NCI-H510A treated with DMSO at 0.1 percent for 48 hours (cell line): ENCODE measurements at places on chromosomes 7 and 10.

- DNase-seq = no peak
Measured at GRCh38 chr7:151687523-151688235, 168.0 kb upstream of the RHEB start.

DNA sequence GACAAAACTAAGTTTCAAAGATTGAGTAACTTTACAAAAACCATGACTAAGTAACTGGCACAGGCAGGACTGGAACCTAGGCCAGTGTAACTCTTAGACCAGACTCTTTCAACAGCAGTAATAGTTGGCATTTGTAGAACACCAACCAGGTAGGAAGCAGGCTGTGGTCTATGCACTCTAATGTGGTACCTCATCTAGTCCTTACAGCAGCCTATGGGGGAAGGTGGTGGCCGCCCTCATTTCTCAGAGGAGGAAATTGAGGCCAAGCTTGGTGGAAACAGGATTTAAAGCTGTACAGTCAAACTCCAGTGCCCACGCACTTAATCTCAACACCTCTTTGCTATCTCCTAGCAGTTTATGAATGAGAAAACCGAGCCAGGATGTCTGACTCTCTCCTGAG is 165.4 kb upstream of the LRGUK start:
- no peak for DNase-seq

GRCh38 chr10:74040200-74041126 is 42.5 kb downstream of the VCL start:
- DNase-seq = no peak

DNA sequence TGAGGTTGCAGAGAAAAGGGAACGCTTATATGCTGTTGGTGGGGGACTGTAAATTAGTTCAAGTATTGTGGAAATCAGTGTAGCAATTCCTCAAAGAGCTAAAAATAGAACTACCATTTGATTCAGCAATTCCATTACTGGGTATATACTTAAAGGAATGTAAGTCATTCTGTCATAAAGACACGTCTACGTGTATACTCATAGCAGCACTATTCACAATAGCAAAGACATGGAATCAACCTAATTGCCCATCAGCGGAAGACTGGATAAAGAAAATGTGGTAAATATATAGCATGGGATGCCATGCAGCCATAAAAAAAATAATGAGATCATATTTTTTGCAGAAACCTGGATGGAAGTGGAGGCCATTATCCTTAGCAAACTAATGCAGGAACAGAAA is 100.0 kb upstream of the NPSR1 start:
- no peak for DNase-seq

DNA sequence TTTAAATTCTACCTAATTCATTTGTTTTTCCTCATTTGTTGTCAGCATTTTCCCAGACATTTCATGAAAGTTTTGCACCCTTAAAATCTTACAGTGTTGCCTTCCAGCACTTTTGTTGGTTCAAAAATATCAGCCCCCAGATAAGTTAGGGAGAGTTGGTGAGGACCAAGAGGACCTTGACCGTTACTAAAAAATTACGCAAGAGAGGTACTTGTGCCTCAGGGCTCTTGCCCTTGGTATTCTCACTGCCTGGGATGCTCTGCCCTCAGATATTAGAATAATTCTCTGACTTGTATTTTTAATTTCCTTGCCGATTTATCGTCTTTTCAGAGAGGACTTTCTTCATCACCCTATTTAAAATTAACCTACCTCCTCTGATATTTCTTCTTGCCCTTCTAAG is 3.5 kb upstream of the AKR1B15 start:
- DNase-seq = no peak

DNA sequence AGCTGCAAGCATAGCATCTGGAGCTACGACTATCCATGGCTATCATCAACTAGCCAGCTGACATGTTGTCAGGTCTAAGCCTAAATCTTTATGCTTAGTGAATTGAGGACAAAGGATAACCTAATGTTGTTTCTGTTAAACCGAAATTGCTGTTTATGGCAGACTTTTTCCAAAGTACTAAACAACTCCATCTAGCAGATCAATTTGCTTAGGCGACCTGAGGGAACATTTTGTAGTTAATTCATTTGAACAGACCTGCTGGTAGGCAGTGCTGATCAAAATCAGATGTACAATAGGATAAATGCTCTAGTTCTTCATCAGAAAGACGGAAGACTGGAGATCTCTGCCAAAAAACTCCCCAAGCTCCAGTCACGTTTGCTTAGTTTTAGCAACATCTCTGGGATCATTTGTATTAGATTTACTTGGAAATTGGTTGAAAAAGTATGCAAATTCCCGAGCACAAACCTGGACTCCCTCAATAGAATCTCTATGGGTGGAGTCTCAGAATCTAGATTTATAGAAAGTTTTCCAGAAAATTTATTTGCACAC is 301.6 kb upstream of the NRP1 start:
- no peak for DNase-seq

DNA sequence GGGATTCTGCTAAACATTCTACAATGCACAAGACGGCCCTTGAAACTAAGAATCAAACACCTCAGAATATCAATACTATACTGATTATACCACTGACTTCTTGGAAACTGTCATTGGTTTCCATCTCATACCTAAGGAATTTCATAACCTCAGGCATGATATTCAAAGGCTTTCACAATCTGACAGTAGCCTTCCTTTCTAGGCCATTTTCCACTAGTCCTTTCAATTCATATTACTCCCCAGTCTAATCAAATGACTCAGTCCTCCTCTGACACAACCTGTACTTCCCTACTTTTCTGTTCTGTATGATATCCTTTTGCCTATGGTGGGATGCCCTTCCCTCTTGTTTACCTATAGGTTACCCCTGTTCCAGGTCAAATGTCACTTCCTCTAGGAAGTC is 48.3 kb downstream of the CSTF2T start:
- DNase-seq = no peak

GRCh38 chr7:147861058-147861716 is 729.4 kb upstream of the C7orf33 start:
- DNase-seq = no peak

DNA sequence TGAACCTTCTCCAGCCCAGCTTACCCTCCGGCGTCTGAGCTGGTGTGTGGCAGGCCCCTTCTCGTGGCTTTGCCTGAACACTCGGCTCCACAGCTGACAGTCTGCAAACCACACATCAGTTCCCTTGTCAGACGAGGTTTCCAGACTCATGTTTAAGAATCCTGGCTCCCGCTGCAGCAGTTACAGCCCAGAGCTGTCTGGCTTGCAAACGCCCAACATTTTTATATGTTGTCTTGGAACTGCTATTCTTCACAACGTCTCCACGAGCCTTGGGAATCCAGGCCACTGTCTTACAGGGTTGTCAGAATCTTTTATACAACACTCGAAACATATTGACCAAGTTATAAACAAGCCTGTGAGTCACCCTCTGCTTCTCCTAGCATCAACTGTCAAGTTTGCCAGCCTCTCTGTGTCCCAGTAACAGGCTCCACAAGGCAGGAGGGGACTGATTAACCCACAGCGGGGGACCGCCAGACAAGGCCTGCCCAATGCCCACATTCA is 68.1 kb downstream of the TNS3 start:
- no peak for DNase-seq

DNA sequence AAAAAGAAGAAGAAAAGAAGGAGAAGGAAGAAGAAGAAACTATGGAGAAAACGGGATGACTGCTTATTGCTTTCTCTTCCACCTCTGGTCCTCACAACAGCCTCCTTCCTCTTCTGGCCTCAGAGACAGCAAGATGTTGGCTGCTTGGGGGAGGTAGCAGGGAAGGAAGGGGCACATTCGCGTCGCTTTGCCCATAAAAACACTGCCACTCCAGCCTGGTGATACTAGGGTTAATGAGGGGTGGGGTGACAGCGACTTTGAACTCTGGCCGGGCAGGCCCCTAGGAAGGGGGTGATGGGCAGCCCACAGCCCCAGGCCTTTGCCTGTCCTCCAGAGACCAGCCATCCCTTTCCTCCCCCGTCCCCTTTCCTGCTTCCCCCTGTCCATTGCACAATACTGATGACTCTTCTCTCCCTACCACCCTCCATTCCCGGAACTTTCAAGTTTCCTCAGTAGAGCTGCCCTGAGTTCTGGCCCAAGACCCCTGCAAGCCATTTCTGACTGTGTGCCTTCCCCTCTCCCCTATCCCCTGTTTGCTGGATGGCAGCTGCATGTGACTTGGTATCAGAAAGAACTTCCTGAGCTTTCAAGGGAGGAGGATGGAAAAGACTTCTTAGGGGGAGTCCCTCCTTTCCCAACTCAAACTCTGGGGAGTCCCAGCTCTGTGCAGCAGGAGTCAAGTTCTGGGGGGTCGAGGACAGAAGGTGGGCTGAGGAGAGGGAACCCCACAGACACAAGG is 2.2 kb upstream of the CUEDC2 start:
- DNase-seq = no peak

- no peak for DNase-seq
Measured at GRCh38 chr7:108045154-108045553, 42.2 kb upstream of the LAMB1 start.

DNA sequence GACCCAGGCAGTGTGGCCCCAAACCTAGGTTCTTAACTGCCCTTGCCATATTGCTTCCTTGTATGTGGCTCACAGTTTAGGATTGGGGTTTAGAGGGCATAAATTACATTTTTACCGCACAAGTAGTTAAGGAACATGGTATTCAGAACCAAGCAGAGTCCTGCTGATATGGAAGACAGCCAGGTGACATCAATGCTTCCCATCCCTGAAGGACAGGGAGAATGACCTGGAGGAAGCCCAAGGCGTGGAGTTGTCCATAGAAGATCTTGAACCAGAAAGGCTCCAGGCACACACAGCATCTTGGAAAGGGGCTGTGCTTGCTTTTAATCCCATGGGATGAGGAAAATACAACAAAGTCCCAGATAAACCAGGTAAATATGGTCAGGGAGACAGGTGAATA is 48.3 kb downstream of the ATXN7L1 start:
- DNase-seq = no peak
